Activated T-cell treated with anti-CD3 and anti-CD28 coated beads, Interleukin-2, amount 50 U/mL, for 72 hours (primary cell): ENCODE measurements at places on chromosomes 5 and 9.

GRCh38 chr9:134125413-134126095 is 10.3 kb upstream of the WDR5 start:
- no peak for DNase-seq

DNA sequence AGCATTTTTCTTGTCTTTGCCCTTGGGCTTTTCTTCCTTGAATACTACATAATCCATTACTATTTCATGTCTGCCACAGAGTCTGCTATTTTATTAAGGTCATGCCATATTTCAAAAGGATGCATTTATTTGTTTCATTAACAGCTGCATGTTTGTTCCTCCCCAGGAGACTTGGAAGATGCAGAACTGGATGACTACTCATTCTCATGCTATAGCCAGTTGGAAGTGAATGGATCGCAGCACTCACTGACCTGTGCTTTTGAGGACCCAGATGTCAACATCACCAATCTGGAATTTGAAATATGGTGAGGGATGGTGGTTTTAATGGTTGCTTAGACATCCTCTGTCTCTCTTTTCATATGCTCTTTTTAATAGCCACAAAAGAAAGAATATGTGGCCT is 4.0 kb downstream of the IL7R start:
- DNase-seq, result no peak

DNA sequence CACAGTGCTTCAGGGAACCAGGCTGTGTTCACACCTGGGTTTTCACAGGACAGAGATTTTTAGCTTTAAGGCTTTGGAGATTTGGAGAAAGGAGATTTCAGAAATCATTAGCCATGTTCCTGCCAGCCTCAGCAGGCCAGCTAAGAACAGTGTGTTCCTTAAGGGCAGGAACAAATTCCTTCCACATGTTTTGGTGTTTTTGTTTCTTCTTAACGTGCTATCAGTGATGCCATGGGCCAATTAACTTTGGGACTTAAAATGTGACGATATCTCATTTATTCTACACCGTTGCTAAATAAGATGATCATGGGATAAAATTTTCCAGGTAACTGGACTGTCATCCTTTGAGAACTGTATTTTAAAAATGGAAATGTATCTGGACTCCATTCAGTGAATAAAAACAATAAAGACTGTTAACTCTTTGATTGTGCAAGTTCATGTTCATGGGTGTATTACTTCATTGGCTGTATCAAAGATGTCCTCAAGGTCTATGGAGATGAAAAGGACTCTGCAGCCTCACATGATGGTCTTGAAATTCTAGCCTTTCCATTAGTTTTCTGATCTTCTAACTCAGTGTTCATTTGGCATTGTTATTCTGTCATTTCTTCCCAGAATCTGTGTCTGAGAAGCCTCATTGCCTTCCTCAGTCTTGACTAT is 72.3 kb downstream of the ZNF366 start:
- no peak for DNase-seq

DNA sequence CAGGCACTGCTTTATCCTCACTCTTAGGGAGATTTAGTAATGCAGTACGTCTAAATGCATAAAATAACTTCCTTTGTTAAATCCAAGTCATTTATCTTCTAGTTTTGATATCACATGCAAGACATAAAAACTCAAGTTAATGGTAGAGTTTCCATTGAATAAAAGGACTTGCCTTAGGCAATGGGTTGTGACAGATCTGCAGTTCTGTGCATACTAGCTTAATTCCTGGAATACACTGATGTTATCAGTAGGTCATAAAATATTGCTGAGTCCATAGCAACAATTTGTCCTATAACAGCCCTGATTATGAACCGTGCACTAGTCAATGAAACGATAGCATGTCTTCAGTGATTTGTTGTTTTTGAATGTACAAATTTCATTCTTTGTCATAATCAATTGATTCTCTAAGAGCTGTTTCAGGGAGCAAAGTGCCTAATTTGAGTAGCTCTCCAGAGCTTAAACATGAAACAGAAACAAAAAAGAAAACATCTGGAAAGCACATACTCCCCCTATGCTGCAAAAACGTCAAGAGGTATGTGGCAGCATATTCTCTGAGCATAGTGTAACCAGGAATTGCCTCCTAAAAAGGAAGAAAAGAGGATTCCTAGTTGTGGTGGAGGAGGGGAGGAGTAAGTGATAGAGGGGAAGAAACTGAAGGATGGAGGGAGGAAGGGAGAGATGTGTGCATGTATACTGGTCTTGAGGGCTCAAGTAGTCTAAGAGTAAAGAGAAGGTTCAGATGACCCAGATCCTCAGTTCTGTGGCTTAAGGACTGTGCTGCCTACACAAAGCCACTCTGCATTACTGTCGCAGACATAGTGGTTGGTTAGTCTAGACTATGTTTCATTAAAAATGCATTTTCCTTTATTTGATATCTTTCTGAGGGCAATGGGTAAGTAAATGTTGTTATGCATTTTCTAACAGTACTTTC is 589.2 kb downstream of the PRR16 start:
- no peak for DNase-seq

DNA sequence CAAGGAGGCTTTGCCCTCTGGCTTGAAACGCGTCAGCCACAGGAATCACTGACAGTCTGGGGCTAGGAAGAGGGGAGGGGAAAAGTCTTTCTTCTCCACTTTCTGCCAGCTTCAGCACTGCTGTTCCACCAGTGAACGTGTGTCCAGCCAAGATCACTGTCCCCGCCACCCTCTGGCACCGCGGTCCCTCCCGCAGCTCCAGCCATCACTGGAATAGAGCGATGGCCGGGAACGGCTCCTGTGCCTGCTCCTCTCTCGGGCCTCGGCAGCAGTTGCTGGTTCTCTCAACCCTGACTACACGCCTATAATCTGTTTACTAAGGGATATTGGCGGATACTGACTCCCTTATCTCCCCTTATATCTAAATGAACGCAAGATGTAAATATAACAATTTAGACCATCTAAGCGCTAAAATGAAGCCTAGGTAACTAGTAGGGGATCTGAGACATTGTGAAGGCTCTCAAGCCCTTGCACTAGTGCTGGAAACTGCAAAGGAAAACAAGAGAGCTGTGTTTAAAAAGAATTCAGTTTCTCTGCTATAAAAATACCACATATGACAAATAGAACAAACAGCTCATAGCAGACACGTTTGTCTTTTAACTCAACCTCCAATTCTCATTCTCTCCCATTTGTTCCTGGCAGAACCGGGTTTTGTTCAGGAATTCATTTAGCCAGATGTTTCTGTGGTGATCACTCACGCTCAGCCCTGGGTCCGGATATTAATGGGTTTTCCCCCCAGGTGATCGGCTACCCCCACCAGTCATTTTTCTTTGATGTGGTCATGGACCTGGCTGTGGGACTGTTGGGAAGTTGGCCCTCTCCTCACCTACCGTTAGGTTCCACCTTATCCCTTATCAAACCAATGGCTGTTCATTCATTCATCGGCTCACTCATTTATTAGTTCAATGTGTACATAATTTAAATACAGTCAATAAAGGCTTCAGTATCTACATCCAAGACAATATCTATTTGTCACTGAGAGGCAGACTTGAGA is 149.8 kb downstream of the MED10 start:
- no peak for DNase-seq

DNA sequence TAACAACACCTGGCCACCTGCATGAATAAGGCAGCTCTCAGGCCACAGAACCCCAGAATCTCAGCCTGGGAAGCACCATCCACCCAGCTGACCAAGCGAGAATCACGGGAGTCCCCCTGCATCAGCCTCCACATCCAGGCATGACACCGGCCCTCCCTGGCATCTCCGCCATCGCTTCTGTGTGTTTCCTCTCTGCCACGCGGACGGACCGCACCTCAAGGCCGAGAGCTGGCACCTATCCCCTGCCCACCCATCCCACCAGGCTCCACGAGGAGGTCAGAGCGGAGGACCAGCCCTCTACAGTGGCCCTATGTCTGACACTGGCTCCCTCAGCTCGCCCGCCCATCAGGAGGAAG is 134.7 kb downstream of the COL23A1 start:
- DNase-seq, result no peak

- DNase-seq, result no peak
Measured at GRCh38 chr9:115972362-115972761, 181.2 kb upstream of the PAPPA start.

DNA sequence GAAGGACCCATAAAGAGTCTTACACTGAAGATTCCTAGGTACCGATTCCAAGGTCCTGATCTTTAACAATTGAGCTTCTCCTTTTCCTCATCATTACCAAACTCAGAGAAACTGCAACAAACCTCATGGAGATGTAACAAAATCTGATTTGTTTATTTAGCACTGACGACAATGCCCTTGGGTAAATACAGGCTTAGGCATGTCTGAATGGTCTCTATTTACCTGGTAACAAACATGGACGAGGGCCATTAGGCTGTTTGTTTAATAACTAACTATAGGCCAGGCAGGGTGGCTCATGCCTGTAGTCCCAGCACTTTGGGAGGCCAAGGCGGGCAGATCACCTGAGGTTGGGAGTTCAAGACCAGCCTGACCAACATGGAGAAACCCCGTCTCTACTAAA is 333.3 kb downstream of the AGTPBP1 start:
- DNase-seq, result no peak

GRCh38 chr9:107218829-107219485 is 64.1 kb upstream of the RAD23B start:
- no peak for DNase-seq

GRCh38 chr5:31638345-31638744 is 586 bp upstream of the PDZD2 start:
- DNase-seq, result no peak

DNA sequence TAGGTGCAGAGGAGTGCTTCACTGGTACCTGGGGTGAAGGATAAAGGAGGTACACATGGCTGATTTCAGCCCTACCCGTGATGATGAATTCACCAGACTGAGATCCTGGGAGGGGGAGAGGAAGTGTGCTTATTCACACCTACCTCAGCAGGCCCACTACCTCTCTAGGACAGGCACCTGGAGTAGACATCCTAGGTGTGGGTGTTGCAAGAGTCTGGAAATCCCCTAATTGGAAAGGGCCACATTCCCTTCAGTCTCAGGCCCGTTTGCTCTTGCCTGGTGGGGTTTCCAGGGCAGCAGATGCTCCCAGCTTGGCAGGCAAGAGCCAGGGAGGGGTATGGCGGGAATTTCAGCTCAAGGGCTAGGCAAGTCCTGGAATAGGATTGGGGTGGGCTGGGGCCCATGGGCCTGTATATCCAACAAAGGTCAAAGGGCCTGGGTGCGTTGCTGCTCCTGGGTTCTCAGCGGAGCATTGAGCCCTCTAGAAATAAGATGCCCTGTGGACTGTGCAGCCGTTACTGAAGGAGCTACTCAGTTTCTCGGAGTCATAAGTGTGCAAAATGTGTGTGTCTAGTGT is 5.8 kb upstream of the CCL21 start:
- DNase-seq, result no peak

- DNase-seq, result no peak
Measured at GRCh38 chr5:32932241-32932935, 221.3 kb downstream of the NPR3 start.

DNA sequence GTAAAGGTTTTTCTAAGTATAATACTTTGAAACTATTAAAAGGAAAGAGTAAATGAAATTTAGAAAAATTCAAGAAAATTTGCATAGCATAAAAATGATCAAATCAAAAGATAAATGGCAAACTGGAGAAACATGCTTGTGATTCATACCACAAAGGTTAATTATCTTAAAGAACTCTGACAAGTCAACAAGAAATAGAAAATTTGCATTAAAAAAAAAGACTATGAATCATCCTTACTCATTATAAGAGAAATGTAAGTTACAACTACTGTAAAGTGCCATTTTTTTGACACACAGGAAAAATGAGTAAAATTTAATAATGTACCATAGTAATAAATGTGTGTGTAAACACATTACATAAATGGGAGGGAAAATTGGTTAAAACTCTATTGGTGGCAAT is 624.4 kb upstream of the C9orf72 start:
- no peak for DNase-seq

DNA sequence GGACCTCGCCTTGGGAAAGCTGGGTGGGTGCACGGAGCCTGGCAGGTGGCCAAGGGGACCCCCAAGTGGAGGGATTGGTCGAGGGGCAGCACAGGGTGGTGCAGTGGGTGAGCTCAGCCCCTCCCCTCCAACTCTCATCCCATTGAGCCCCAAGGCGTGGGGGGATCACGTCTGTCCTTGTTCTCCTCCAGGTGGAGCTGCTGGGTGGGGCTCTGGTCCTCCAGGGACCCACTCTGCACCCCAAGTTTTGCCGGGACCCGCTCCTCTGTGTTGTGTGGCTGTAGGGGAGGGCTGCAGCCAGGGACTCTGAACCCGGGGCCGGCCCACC is 3.6 kb upstream of the FUT7 start:
- DNase-seq, result no peak

DNA sequence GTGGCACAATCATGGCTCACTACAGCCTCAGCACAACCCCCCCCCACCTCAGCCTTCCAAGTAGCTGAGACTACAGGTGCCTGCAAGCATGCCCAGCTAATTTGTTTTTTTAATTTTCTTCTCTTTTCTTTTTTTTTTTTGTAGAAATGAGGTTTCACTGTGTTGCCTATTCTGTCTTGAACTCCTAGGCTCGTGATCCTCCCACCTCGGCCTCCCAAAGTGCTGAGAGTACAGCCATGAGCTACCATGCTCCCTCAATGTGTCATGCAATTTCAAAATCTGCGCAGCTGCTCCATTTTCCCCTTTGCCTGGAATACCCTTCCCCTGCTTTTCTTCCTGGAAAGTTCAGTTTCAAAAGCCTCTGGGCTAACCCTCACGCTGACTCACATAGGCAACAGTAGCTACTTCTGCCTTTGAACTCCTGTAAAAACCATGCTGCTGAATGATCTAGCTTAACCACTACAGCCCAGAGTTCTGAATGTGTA is 71.0 kb upstream of the IL7R start:
- DNase-seq, result peak; percentile 64

DNA sequence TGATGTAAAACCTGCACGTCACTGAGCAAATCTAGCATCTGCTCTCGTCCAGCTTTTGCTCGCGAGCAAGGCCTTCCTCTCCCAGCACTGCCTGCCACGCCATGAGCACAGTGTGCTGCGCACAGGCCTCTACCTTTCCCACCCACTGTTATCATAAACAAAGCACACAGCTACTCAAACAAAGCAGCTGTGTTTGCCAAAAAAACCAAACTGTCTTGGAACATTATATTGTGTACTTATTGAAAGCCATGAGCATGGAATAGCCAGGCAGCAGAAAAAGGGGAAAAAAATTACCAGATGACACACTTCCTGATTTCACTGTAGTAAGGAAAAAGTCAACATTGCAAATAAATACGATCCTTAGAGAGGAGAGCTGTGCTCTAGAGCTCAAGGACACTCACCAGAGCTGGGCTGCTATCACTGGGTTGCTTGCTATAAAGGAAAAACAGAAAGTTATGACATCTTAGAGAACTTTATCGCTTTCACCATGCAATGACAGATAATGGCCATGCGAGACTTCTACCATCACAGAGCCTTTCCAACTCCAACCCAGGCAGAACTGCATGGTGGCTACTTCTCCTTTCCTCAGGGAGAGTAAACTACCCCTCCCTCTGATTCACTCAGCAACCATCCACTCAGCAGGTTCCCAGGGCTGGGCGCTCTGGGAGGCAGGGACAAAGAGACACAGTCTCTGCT is 69.6 kb downstream of the EPB41L4B start:
- no peak for DNase-seq

GRCh38 chr5:16794269-16794913 is 141.7 kb downstream of the MYO10 start:
- no peak for DNase-seq

- DNase-seq, result no peak
Measured at GRCh38 chr9:124299515-124300090, 41.9 kb downstream of the NEK6 start.
